Adipocyte (in vitro differentiated cells): ENCODE measurements at places on chromosomes 11 and 22.

GRCh38 chr22:30511109-30511508 is 5.6 kb upstream of the SEC14L4 start:
- DNase-seq, result no peak

DNA sequence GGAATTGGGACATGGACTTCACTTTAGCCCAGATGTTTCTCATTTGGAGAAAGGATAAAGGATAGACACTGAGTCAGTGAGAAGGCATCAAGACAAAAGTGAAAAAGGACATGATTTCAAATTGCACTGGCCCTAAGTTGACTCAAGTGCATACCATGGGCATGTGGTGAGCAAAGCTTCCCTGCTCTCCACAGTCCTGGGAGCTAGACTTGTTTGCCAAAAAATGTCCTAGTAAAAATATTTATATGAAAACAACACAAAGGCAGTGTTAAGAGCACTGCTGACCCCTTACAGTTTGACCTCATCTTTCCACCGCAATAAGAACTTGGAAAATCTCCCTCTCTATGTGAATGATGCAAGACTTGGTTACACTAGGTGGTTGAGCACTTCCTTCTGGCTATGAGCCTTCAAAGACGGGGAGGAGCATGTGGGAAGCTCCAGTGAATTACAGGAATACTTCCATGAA is 46.5 kb upstream of the FIBIN start:
- DNase-seq, result peak; percentile 98

DNA sequence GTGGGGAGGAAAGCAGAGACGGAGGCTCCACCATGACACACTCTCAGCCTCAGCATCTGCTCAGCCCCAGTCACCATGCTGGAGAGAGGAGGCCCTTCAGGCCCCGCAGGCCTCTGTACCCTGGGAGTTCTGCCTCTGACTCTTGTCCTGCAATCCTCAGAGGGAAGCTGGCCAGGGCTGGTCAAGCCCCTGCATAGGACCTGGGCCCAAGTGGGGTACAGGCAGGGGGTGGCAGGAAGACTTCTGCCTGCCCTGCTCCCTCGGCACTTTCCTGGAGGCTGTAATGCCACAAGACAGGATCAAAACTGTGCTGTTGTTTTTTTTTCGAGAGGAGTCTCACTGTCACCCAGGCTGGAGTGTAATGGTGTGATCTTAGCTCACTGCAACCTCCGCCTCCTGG is 33.7 kb downstream of the LRRC74B start:
- no peak for DNase-seq

DNA sequence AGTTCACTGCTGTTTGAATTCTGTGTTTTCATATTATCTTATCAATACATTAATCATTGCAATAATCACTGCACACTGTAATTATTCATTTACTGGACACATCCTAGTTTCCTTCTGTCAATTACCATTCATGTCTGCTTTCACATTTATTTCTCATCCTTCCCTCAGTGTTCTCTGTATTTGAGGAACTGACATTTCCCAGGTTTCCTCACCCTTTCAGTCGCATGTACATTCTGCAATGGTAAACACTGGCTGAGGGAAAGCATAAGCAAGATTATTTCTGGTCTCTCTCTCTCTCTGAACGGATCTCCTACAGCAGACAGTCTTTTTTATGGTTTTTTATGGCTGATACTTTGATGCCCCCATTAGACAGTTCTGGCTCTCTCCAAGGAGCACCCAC is 4.2 kb upstream of the HBD start:
- no peak for DNase-seq

GRCh38 chr11:123184531-123184930 is 10.5 kb downstream of the CLMP start:
- no peak for DNase-seq

DNA sequence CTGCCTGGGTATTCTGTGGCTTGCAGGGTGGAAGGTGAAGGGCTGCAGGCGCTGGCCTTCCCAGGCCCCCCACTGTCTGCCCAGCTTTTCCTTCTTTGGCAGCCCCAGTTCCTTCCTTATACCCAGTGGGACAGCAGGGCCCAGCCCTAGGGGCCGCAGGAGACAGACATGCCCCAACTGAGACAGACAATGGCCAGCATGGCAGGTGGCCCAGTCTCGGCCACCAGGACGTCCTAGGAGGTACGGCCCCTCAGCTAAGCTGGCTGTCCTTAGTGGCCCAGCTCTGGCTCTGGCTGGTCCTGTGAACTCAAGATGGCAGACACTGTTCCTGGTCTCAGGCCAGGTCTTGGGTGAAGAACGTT is 35.9 kb downstream of the RTN4R start:
- DNase-seq, result no peak

GRCh38 chr11:118214210-118214914 is 10.4 kb downstream of the JAML start:
- DNase-seq, result no peak

GRCh38 chr22:48918585-48919186 is 909.0 kb downstream of the BRD1 start:
- DNase-seq, result no peak

DNA sequence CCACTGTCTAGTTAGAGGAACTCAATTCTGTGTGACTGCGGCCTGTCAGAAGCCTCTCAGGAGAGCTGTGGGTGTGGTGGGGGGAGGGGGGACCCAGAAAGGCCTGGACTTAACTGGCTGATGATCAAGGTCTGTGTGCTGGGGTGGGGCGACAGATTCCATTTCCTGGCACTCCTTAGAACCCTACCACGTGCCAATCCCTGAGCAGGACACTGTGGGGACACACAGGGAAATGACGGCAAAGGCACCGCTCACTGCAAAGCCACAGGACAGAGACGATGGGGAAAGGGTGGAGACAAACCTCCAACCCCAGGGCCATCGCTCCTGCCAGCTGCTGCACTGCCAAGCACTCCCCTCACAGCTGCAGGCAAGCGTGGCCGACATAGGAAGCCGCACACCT is 58.4 kb upstream of the BID start:
- DNase-seq, result no peak

DNA sequence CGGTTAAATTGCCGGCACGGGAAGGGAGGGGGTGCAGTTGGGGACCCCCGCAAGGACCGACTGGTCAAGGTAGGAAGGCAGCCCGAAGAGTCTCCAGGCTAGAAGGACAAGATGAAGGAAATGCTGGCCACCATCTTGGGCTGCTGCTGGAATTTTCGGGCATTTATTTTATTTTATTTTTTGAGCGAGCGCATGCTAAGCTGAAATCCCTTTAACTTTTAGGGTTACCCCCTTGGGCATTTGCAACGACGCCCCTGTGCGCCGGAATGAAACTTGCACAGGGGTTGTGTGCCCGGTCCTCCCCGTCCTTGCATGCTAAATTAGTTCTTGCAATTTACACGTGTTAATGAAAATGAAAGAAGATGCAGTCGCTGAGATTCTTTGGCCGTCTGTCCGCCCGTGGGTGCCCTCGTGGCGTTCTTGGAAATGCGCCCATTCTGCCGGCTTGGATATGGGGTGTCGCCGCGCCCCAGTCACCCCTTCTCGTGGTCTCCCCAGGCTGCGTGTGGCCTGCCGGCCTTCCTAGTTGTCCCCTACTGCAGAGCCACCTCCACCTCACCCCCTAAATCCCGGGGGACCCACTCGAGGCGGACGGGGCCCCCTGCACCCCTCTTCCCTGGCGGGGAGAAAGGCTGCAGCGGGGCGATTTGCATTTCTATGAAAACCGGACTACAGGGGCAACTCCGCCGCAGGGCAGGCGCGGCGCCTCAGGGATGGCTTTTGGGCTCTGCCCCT is 529 bp upstream of the CCND1 start:
- peak; percentile 71 for DNase-seq

DNA sequence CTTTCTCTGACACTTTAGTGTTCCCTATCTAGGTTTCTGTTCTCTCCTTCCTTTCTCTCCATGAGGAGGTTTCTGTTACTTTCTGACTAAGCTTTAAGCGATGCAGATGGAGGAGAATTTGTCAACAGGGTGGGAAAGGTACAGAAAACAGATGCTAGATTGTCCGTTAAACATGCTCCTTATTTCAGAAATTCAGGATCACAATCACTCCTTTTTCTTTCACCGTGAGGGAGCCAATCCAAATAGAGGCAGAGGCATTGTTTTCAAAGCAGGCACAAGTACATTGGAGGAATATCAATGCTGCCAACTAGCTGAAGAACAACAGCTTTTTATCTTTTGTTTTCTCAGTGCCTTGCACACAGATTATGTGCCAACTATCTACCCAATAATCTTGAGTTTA is 215.7 kb upstream of the FOLH1 start:
- no peak for DNase-seq

DNA sequence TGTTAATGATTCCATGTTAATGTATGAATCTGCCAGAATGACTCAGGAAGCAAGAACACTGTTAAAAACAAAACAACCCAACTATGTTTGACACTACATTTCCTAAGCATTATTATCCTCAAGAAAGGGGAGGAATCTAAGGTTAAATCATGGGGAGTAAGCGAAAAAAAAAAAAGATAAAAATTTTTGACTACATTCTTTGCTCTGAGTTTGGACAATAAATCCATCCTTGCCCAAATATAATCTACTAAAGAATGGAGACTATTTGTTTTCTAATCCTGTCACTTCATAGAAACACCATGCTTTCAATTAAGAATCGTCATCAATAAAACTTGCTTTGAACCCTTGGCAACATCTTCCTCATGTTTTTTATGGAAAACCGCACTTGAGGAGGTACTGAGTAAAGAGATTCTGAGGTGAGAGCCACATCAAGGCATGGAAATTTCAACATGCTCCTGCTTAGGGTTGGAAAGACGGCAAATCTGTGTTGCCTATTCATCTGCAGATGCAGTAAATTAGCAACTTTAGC is 9.7 kb downstream of the MAML2 start:
- DNase-seq, result peak; percentile 56

DNA sequence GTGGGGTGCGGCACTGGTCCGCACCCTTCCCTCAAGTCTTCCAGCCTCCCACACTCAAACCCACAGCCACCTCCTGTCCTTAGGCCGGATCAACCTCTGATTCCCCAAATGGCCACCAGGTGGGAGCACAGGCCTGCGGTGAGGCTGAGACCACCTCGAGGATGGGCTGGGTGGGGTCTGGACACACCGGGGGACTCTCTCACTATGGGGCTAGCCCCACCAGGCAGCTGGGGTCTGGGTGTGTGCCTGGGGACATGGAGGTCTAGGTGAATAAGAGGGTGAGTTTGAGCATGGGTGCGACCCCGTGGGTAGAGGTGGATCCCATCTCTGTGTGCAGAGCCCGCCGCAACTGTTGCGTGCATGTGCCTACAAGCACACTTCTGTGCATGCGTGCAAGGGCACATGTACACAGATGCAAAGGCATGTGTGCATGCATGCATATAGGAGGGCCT is 32.6 kb downstream of the MYO18B start:
- peak; percentile 23 for DNase-seq

DNA sequence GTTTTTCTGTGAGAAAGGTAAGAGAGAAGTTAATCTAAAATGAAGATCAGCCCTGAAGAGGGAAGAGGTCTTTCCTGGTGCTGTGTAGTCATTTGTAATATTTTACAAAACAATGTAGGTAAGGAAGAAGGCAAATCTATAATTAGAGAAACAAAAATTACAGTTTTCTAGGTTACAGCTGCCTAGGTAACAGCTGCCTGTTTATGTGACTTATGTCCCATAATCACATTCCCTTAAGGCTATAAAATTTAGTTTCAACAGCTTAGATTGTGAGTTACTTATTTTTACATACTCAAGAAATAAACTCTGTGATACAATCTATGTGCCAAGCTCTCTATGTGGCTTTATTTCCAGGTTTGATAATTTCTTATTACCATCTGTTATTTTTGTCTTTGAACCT is 19.8 kb downstream of the LUZP2 start:
- no peak for DNase-seq

DNA sequence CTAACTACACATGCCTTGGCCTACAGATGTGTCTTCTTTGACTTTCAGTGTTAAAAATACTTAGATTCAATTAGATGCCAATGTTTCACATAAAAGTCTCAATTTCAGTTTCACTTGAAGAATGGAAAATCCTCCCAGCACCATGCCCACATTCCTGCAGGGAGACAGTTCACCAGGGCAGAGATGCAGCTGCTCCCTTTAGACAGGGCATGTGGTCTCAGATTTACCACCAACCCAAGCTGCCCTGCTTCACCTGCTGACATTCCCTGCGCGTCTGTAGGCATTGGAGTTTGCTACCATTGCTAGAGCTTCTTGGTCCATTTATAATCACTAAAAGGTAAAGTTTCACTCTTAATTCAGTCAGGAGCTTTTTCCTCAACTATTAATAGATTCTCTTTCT is 113.9 kb downstream of the ARFGAP2 start:
- no peak for DNase-seq

DNA sequence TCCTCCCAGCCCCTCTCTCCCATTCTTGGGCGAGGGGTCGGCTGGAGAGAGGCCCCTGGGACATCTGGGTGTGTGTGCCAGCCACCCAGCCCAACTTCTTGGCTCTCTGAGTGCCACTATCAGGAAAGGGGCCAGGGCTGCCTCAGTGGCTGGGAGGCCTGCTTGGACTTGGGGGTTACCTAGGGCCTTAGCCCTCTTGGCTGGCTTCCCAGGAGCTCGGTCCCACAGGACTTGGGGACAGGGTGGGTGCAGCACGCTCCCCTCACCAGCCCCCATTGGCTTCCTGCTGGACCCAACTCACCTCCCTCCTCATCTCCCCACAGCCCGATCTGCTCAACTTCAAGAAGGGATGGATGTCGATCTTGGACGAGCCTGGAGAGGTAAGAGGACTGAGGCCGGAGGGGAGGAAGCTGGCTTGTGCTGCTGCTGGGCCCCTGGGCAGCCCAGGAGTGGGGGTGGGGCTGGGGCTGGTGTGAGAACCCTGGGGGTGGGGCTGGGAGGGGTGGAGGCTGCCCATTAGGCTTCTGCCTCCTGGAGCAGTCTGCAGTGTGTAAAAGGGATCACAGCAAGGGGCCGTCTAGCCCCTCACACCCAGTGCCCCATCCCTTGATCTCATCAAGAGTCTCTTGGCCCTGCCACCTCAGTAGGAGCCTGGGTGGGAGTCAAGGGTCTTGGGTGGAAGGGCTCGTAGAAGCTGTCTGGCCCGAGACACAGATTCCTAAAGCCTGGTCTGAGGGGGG is 54.8 kb downstream of the TRIOBP start:
- no peak for DNase-seq

DNA sequence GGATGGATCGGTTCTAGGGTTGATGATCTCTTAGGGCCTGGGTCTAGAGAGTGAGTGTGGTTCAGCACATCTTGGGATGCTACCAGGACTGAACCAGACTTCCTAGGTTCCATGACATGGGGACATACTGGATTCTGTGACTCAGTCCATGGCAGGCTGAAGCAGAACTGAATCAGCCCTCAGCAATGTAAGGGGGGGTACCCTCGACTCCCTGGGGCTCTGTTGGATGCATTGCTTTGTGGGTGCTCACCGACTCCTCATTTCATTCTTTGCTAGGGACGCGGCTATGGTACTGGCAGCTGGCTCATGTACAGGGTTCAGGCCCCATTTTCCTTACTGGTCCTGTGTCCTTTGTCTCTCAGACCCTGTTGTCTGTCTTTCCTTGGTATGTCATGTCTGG is 733 bp upstream of the GRAMD1B start:
- DNase-seq, result peak; percentile 58

- peak; percentile 63 for DNase-seq
Observed at GRCh38 chr11:93089474-93090102, 108.2 kb downstream of the SLC36A4 start.

DNA sequence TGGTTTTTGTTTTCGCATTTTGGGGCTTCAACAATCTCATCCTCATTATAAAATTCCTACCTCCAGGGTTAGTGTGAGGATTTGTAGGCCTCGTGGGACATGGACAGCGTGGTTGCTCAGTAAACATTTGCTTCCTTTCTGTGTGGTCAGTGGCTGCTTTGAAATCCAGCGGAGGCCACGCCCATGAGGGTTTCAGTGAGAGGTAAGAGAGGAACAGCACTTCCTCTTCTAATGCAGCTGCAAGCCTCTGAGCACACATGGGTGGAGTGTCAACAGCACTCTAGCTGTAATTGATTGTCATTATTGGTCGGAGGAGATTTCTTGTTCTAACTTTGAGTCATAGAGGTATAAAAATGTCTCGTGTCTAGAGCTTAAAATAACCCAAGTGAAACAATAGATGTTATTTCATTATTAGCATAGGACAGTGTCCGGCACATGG is 6.0 kb upstream of the ARHGAP42 start:
- no peak for DNase-seq
